Stimulated activated CD4-positive, alpha-beta T cell treated with anti-CD3 and anti-CD28 coated beads, Interleukin-2, amount 100 ng/mL, for 48 hours (primary cell): ENCODE measurements at places on chromosomes 7 and 10.

- DNase-seq, result no peak
Observed at GRCh38 chr7:22896917-22897316, 74.3 kb upstream of the TOMM7 start.

- no peak for DNase-seq
Observed at GRCh38 chr7:11232462-11232861, 258.8 kb downstream of the PHF14 start.

DNA sequence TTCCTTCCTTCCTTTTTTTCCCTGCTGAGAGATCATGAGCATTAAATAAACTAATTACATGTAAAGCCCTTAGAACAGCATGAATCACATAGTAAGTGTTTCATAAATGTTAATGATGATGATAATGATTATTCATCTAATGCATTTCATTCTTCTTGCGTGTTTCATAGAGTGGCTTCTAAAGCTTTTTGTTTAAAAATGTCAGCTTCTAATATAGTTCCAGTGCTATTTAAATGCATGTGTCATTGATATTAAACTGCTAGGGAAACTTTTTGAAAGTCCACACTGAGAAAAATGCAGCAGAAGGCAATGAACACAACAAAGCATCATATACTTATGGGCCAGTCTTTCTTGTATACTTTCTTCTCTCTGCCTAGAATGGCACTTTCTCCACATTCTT is 894.8 kb downstream of the REEP3 start:
- DNase-seq, result no peak

GRCh38 chr7:13910805-13911551 is 78.5 kb downstream of the ETV1 start:
- no peak for DNase-seq

DNA sequence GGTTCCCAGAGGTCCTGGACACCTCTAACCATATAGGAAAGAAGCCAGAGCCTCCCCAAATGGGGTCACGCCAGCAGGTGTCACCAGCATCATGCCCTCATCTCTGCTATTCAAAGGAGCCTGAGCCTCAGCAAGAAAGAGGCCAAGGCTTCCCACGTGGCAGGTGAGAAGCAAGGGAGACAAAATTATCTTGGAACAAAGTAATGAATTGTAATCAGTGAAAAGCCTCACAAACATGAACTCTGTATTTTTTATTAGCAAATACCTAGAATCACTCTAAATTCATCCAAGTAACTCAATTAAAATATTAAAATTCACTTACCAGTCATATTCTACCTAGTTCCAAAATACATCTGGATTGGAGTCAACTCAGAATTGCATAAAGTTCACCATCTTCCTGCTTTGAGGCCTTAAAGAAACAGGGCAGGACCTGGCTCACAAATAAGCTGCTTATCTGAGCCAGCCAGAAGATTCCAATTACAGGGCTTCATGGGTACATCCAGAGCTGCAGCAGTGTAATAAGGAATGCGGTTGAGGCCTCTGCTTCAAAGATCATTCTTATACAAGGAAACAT is 68.7 kb downstream of the SGMS1 start:
- DNase-seq, result no peak

- no peak for DNase-seq
Observed at GRCh38 chr7:75955331-75955955, 39.0 kb downstream of the TMEM120A start.

DNA sequence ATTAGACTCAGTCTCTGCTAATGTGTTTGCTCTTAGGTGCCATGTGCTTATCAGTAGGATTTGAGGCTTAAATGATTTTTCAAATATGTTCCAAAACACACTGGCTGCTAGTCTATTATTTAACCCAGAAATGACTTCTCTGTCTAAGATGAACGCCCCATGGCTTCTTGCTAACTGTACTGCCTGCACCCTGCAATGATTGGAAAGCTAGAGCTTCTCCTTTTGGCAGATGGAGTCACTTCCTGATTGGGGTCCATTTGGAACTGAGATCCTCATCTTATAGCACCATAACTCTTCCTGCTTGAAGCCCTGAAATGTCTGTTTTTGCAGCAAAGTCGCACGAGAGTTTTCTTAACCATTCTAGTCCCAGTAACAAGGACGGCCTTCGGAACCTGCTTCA is 186.5 kb upstream of the ADO start:
- no peak for DNase-seq

GRCh38 chr7:134051020-134051419 is 76.1 kb upstream of the LRGUK start:
- DNase-seq, result no peak

GRCh38 chr7:46682836-46683624 is 762.0 kb upstream of the IGFBP3 start:
- no peak for DNase-seq

DNA sequence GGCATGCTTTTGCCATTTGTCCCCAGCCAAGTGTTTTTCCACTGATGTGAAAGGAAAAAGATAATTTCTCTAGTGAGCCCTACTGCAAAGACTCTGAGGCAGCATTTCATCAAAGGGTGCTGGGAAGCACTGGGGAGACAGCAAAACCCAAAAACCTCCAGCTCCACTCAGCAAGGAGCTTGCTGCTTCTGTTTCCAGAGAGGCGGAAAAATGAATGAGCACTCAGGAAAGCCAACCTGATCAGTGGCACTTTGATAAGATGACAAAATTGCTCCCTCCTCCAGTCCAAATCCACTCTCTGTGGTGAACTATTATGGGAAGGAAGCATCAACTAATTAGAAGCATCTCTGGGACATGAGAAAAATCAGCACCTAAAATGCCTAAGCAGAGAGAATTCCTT is 68.2 kb downstream of the ATXN7L1 start:
- no peak for DNase-seq

- no peak for DNase-seq
Observed at GRCh38 chr7:1559626-1560590, 3.9 kb upstream of the TMEM184A start.

GRCh38 chr10:20006169-20006870 is 190.1 kb downstream of the PLXDC2 start:
- no peak for DNase-seq

DNA sequence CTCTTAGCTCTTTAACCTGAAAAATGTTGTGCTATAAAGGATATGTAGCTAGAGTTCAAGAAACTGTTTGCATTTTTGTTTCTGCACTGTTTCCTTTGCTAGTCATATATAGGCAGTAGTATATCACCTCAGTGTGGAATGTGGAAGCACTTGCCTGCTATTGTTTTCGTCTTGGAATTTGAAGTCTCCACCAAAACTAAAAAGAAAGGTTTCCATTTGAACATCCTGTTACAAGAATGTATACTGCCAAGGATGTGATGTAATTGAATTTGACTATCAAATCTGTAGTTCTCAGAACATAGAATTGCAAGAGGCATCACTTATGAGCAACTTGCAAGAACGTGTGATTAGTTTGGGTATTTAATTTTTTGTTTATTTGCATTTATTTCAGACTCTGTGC is 51.1 kb upstream of the MEOX2 start:
- DNase-seq, result no peak

- DNase-seq, result no peak
Observed at GRCh38 chr7:7164591-7164990, 17.8 kb upstream of the C1GALT1 start.

- DNase-seq, result no peak
Observed at GRCh38 chr7:44400033-44400511, 74.7 kb upstream of the CAMK2B start.

GRCh38 chr10:19449860-19450259 is 366.4 kb upstream of the PLXDC2 start:
- DNase-seq, result no peak

DNA sequence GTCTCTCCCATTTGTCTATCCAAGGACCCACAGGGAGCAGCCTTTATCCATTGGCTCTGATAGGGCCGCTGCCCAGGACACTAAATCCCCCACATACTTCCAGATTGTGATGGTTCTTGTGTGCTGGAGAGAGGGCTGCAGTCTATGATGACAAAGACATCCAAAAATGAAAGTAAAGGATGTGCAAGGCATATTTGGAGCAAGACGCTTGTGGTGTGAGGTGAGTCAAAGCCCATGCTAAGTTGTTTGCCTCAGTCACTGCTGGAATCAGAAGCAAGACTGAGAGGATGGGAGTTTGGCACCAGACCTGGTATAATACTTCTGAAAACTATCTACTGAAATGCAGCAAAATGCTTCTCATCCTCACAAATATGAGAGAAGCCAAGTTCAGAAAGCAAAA is 22.7 kb downstream of the ZNF22 start:
- DNase-seq, result no peak

- no peak for DNase-seq
Observed at GRCh38 chr10:69475433-69475830, 24.2 kb downstream of the TSPAN15 start.

DNA sequence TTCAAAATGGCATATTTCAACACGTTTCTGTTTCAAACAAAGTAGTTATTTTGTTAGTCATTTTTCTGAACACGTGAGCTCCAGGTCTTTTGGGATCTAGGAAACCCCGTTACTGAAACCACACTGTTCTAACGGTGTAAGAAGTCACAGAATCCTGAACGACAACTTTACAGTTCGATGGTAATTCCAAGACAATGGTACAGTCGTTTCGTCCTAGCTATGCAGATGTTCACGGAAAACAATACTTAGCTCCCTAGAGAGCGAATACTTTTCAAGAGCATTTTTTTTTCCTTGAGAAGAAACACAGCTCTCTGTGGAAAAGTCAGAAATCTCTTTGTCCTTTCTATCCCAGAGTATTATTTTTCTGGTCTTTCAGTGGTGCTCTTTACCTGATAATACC is 254.1 kb downstream of the ADARB2 start:
- DNase-seq, result no peak

- no peak for DNase-seq
Observed at GRCh38 chr7:123716877-123717276, 31.9 kb downstream of the WASL start.

DNA sequence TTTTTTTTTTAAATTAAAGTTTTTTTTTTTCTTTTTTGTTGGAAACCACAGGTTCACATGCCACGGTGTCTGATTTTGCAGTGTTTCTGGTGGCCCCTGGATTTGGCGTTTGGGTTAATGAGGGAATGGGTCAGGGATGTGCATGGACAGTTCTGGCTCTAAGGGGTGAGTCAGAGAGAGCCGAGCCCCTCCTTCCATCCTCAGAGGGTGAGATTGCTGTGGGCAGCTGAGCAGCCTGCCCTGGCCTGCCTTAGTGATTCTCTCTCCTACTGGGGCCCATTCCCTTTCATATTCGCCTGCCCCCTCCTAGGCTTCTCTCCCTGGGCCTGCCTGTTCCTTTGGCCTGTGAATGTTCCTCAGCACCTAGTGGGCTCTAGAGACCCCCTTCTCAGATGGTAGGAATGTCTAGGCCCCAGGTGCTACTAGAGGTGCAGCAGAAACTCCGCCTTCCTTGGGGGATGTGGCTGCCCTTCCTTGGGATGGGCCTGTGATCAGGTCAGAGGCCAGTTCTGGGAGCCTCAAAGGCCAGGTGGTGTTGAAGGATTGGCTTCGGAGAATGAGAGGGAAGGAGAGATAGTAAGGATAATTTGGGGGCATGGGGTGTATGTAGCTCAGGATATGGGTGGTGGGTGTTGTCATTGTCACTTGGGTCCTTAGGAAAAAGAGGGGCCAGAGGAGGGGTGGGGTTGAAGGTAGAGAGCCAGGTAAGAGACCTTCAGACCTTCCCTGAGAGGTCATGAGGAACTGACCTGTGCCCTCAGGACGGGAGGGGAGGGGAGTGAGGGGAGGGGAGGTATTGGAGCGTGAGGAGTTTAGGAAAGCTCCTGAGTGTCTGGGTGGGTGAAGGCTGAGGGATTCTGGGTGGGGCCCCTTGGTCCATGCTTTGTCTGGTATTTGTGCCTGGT is 19.8 kb downstream of the TSPAN14 start:
- no peak for DNase-seq

GRCh38 chr7:96526496-96526895 is 183.2 kb downstream of the SEM1 start:
- DNase-seq, result no peak

DNA sequence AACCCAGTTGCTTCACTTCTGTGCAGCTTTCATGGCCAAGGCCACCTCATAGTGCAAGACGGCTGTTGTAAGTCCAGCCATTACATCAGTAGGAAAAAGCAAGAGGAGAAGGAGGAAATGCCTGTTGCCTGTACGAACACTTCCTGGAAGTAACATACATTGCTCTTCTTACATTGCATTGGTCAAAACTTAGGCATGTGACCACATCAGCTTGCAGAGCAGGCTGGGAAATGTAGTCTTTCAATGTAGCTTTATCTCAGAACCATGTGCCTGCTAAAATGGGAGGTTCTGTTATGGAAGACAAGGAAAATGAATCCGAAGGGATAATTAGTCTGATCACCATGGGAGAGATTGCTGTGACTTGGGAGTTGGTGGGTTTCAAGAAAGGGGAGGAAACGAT is 4.3 kb downstream of the SLC29A3 start:
- DNase-seq, result no peak

DNA sequence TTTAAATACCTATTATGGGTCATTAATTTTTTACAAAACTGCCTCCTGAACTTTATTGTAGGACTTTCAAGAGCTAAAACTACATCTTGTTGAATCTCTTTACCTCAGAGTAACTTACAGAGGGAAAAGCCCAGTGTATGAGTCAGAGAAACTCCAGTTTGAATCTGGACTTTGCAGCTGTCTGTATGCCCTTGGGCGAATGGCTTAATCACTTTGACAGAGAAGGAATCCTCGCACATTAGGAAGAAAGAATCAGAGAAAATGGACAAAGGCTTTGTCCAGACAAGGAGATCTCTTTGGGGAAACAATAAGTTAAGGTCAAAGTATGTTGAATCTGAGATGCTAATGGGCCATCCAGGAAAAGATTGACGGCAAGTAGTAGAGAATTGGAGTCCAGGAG is 484.2 kb upstream of the CELF2 start:
- no peak for DNase-seq

DNA sequence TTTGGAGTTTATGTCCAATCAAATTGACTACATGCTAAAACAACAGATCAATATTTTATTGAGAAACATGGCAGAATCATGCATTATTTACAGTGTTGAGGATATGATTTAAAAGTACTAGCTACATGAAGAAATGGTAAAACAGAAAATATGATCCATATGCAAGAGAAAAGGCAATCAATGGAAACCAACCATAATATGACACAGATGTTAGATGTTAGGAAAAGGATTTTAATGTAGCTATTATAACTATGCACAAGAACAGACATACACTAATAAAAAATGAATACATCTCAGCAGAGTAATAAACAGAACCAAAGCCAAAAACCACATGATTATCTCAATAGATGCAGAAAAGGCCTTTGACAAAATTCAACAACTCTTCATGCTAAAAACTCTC is 166.2 kb upstream of the CACNA2D1 start:
- DNase-seq, result no peak

DNA sequence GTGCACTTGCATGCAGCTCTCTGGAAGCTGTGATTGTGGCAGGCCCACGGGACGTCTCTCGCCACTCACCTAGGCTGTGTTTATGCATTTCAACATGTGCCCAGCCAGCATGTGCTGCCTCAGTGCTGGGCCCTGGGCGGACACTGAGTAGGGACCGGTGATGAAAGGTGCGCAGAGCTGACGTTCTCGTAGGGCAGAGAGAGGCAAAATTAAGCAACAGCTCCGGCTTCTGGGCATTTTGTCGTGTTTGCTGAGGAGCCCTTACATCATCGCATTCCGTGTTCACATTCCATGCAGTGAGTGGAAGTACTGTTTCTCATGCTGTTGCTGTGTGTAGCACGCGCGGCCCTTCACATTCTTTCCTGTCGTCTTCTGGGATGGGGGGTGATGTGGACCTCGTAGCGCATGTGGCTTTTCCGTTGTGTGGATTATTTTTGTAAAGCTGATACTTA is 50.5 kb downstream of the PRF1 start:
- no peak for DNase-seq
